Bronchial epithelial cell (primary cell): ENCODE measurements at places on chromosomes 6 and 20. TPM values are rescaled to one million over a fixed set of nuclear protein-coding genes. Genes with fewer than 3 reads are reported as not detected.

COL11A2 gene
- under 0.01 TPM in 2 replicates for total RNA-seq

RAD21L1 gene
- total RNA-seq, result under 0.01 TPM in 1 of 2 replicates, not detected in the other

KIF25 gene
- not detected in 2 replicates for total RNA-seq

PAQR8 gene
- 1.3 and 5.6 TPM in 2 replicates for total RNA-seq

APOBEC2 gene
- total RNA-seq, result not detected in 2 replicates

RAET1L gene
- total RNA-seq, result 0.79 and 20.4 TPM in 2 replicates

BMP2 gene
- 6.1 and 9.0 TPM in 2 replicates for total RNA-seq

NR2E1 gene
- not detected in 2 replicates for total RNA-seq

SSTR4 gene
- not detected in 2 replicates for total RNA-seq

MYLIP gene
- total RNA-seq, result 8.2 and 9.7 TPM in 2 replicates

SRMS gene
- total RNA-seq, result 0.13 and 0.79 TPM in 2 replicates

TMEM74B gene
- 0.38 TPM in 1 of 2 replicates, not detected in the other for total RNA-seq

TBXT gene
- not detected in 2 replicates for total RNA-seq
